HS-5 (cell line): ENCODE measurements at places on chromosomes 3 and 15.

- no peak for DNase-seq
Observed at GRCh38 chr3:68919000-68919399, 13.3 kb downstream of the TAFA4 start.

DNA sequence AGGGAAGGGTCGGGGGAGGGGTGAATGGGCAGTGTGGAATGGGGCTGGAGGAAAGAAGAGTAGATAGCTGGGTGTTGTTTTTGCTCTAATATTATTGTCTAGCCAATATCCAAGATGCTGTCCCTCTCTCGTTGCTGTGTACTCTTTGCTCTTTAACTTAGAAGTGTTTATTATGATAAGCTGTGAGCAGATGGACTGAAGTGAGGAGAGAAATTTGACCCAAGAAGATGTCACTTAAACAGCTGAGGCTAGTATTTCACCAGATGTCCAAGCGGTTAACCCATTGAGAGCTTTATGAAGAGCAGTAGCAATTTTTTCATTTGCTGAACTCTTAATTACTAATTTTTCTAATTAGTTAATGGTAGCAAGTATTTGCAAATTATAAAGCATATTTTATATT, 212.2 kb upstream of the TP63 start:
- DNase-seq = no peak

- no peak for DNase-seq
Observed at GRCh38 chr3:14839236-14839635, 20.5 kb downstream of the FGD5 start.

GRCh38 chr3:71582036-71582611, 1.4 kb downstream of the FOXP1 start:
- no peak for DNase-seq

DNA sequence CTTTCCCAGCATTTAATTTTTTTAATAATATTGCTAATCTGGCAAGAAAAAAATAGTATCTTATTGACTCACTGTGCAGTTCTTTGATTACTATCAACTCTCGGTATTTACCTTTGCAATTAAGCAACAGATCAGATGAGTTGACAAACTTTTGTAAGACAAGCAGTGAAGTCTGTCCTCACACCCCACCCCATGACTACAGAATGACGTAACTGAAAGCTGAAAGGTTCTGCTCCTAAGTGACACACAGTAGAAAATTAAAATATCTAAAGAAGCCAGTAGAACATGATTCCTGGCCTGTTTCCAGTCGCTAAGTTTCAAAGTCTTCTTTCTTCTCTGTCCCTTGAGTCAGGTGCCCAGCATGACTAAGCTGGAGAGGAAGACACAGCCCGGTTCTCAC, 135.5 kb downstream of the STT3B start:
- DNase-seq = no peak

DNA sequence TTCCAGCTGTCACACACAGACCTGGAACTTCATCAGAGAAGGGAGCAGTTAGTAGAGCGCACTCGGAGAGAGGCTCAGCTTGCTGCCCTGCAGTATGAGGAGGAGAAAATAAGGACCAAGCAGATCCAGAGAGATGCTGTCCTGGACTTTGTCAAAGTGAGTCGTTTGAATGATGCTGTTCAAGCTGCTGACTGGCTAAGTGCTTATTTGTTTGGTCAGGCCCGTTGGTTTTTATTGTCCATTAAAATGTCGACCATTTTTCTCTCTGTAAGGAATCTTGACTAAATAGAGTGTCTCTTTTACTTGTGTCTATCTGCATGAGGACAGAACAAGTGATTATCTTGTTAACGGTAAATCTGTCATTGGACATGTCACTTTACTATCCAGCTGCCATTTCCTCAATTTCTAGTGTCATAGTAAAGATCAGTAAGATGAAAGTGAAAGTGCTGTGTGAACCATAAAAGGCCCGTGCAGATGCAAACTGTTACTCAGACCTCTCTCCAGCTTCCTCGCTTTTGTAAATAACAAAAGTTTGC, 56.9 kb downstream of the LRCH3 start:
- DNase-seq = no peak

DNA sequence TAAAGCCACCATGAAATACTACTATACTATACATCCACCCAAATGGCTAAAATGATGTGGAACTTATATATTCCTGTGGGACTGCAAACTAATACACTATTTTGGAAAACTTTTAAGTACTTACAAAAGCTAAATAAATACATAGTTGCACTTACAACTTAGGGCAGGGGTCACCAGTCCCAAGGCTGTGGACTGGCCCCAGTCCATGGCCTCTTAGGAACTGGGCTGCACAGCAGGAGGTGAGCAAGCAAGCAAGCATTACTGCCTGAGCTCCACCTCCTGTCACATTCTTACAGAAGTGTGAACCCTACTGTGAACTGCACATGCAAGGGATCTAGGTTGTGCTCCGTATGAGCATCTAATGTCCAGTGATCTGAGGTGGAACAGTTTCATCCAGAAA, 18.1 kb downstream of the PIGB start:
- DNase-seq = no peak

- DNase-seq = no peak
Observed at GRCh38 chr3:139735191-139735590, 57.4 kb upstream of the NMNAT3 start.

- no peak for DNase-seq
Observed at GRCh38 chr15:42367041-42367440, 7.7 kb downstream of the CAPN3 start.

- DNase-seq = no peak
Observed at GRCh38 chr3:193831495-193832455, 238.8 kb downstream of the OPA1 start.

DNA sequence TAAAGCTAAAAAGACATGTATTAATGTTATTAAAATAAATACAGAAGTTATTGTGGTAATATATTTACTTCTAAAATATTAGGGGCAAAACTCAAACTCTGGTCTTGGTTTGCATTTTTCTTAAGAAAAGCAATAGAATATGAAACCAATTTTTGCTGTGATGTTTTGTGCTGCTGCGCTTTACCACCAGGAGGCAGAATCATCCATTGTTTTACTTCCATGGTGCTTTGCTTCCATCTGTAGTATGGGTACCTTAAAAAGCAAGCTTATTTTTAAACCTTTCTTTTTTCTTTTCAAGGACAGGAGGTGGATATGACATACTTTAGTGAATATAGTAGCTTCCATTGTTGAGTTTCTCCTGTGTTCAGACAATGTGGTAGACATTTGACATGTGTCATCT, 46.6 kb upstream of the MRPL3 start:
- no peak for DNase-seq

GRCh38 chr3:136042608-136043221, 77.2 kb downstream of the PPP2R3A start:
- peak; percentile 35 for DNase-seq

- DNase-seq = no peak
Observed at GRCh38 chr3:111882799-111883198, 23.7 kb downstream of the PHLDB2 start.

- no peak for DNase-seq
Observed at GRCh38 chr3:195803289-195803908, 8.3 kb downstream of the MUC4 start.
